ENCODE measurements at places on chromosomes 5 and 9.

DNA sequence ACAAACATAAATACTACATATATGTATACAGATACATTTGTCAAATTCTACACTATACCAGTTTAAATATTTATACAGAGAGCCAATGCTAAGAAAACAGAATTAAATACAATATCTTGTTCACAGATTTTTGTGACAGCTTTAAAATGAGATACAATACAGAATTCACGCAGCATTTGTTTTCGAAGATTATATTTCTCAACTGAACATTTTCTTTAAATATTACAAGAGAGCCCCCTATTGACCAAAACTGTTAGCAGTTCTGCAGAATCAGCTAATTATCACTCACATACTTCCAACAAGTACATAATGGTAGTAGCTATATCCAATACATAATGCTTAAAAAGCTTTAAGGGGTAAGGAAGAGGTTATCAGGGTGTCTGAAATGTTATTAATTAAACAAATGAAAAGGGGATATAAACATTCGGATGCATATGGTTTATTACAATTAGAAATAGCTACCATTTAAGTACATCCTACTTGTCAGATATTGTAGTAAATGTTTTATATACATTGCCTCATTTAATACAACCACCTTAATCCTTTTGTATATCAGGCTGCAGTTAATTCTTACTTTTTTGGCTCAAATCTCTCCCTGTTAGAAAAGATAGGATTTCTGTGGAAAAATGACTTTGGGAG, 31.7 kb downstream of the ZDHHC21 start:
- no peak for DNase-seq

DNA sequence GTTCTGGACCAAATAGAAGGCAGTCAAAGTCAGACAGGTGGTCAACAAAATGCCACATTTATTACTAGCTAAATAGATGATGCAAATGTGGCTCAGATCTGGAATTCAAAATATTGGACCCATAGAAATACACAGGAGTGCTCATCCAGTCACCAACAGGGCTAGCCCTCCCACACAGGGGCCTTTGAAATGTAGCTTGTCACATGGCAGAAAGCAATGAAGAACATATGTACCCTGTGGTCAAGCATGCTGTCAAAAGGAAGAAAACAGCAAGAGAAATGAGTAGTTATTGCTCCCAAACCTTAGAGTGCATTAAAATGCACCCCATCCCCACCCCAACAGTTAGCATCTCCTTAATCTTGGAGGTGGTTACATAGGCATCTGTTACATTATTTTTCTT, 20.9 kb upstream of the CCDC112 start:
- no peak for DNase-seq

- DNase-seq: no peak
Observed at GRCh38 chr5:76457674-76458485, 54.8 kb downstream of the IQGAP2 start.

DNA sequence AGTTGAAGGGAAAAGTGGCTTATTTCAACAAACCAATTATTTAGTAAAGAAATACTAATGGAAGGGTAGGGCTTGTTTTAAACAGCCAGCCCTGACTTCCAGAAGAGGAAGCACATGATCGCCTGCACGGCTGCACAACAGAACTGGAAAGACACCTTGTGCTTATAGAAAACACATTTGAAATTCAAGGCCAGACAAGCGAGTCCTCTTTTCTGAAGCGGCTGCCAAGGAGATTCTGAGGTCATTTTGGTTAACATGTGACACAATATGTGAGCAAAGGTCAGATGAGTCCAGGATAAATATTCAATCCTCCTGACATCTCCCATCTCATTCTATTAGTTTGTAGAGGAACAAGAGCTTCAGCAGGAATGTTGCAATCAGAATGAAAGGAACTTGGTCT, 461.4 kb upstream of the ST8SIA4 start:
- DNase-seq: no peak

DNA sequence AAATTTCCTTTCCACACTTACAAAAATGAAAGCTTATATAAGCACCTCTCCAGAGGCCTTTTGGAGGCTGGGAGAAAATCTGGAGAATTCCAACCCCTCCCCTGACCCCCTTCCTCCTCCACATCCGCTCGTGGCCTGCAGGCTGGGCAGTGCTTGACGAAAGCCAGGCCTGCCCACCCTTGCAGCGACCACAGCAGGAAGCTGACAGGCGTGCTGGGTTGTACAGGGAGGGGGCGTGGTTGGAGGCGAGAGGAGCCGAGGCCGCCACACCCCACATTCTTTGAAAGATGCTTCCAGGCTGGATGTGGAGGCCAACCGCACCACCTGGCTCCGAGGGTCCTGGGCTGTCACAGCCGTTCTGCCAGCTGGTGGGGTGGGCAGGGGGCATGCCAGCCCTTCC, 47.8 kb upstream of the IER5L start:
- DNase-seq: no peak

DNA sequence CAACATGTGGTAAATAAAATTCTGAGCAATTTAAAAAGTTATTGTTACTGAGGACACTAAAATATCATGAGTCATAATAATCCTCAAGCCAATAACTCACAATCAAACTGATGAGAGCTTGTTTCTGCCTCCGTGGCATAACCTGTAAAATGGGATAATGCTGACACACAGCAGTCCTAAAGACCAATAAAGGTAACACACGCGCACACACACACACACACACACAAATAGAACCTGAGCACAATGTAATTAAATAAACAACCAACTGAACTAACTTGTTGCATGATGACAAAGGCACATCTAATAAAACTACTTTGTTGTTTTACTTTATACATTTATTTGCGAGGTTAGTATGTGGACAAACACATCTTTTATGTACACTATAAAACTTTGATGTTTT, 358.2 kb downstream of the BNC2 start:
- DNase-seq: no peak

DNA sequence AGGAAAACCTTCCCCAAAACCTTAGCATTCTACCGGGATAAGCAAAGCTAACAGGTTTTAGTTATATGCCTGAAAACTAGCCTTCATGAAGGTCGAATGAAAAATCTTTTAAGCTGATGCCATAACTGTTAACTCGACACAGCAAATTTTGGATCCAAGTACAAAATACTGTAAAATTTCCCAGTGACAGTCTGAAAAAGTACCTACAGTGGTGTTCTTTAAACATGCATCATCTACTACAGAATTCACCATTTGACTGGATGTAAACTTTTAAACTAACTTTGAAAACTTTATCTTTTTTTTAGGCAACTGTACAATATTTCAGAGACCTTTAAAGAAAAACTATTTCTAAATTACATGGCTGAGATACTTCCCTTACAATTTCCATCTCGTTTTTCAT, 791 bp downstream of the RAPGEF6 start:
- no peak for DNase-seq

- no peak for DNase-seq
Observed at GRCh38 chr5:147483961-147484707, 25.7 kb downstream of the DPYSL3 start.

DNA sequence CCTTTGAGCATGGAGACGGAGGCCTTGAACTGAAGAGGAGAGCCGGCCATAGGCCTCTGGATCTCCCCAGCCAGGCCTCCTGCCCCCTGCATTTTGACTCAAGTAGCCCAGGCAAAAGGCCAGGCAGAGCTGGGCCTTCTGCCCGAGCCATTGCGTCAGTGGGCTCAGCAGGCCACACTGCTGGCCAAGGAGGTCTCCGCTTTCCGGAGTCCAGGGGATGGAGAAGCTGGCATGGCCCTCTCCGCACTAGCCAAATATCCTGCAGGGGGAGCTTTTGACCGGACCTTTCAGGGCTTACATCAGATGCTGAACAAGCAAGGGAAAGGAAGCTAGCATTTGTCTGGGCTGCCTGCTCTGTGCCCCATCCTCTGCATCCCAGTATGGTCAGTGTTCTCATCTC, 386.8 kb downstream of the TRIM36 start:
- no peak for DNase-seq

- peak; percentile 38 for DNase-seq
Observed at GRCh38 chr5:67215519-67216471, 19.2 kb upstream of the CD180 start.

DNA sequence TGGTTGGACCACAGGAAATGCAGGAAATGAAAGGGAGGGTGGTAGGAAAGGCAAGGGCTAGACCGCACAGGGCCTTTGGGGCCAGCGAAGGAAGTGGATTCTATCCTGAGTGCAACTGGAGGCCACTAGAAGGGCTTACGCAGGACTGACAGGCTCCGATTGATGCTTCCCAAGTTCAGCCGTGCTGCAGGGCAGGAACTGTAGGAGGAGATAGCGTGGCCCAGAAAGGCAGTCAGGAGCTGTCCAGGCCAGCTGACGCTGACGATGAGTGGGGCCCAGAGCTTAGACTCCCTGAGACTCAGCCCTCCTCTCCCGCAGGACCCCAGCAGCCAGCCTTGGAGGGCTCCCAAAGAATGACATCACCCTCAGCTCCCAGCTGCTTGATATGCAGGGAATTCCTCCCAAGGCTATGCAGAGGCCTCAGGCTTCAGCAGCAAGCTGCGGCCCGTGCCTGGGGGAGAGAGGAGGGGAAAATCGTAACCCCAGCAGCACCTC, 48.8 kb downstream of the KCNIP1 start:
- DNase-seq: no peak

- no peak for DNase-seq
Observed at GRCh38 chr9:111065414-111065813, 27.1 kb upstream of the LPAR1 start.

GRCh38 chr9:19119246-19119645, 8.0 kb downstream of the PLIN2 start:
- no peak for DNase-seq

- DNase-seq: no peak
Observed at GRCh38 chr5:16866273-16866672, 69.8 kb downstream of the MYO10 start.
